ENCODE measurements at places on chromosomes 7 and 10.

GRCh38 chr10:109245821-109246220 is 677.5 kb downstream of the XPNPEP1 start:
- no peak for DNase-seq

DNA sequence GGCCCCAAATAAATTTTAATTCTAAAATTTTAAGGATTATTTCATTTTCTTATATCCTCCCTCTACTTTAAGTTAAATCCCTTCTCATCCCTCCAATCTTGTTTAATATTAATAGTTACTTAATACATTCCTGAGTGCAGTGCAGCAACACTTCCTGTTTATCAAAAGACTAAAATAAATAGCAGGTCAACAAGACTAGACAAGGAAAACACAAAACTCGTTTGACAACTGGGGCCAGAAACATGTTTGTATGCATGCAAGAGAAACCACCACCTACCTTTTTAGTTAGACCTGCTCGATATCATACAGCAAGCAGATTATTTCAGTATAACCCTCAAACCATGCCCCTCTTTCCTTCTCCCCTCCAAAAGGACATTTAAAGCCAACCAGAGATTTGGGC is 95.8 kb downstream of the PARD3 start:
- no peak for DNase-seq

DNA sequence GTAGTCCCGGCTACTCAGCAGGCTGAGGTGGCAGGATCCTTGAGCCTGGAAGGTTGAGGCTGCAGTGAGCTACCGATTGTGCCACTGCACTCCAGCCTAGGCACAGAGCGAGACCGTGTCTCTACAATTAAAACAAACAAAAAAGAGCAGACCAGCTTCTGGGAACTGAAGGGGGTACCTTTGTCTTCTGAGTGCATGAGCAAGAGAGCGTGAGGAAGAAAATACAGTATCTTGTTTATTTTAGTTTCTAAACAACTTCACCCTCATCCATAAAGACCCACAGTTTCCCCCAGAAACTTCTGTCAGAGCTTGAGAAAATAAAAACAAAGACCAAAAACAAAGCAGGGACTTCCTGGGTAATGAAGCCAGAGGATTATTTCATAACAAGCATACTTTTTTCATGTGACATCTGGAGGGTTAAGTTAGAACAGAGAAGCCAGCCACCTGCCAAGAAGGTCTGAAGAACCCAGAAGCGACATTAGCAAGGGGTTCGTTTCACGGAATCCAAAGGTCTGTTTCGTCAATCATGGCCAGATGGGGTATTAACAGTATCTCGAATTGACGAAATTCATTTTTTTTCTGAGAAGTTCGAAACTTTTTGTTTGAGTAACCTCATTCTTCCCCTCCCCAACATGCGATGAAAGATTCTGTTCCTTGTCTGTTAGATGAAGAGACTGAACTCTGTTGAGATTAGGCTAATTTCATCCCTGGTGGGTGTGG is 10.2 kb upstream of the IL2RA start:
- peak; percentile 73 for DNase-seq

GRCh38 chr7:17071866-17072265 is 190.1 kb upstream of the AGR3 start:
- DNase-seq: no peak

- DNase-seq: peak; percentile 85
Measured at GRCh38 chr10:30502266-30503060, 68.5 kb downstream of the MAP3K8 start.

- DNase-seq: no peak
Measured at GRCh38 chr7:126378642-126379041, 874.1 kb downstream of the GRM8 start.

DNA sequence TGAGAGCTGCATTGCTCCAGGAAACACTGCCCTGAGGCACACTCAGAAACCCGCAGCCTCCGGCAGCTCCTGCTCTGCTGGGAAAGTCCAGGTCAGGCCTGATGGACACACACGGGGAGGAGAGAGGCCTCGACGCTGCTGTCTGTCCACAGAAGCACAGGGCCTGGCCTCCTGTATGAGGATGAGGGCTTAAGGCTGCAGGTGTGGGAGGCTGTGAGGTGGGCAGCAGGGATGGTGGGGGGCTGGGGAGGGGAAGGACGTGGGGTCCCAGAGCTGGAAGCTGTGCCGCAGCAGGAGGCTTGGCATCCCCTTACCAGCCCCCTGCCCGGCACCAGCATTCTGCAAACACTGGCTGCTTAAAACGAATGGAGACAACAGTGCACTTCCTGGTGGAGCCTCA is 186.2 kb downstream of the DNAJB6 start:
- DNase-seq: no peak

DNA sequence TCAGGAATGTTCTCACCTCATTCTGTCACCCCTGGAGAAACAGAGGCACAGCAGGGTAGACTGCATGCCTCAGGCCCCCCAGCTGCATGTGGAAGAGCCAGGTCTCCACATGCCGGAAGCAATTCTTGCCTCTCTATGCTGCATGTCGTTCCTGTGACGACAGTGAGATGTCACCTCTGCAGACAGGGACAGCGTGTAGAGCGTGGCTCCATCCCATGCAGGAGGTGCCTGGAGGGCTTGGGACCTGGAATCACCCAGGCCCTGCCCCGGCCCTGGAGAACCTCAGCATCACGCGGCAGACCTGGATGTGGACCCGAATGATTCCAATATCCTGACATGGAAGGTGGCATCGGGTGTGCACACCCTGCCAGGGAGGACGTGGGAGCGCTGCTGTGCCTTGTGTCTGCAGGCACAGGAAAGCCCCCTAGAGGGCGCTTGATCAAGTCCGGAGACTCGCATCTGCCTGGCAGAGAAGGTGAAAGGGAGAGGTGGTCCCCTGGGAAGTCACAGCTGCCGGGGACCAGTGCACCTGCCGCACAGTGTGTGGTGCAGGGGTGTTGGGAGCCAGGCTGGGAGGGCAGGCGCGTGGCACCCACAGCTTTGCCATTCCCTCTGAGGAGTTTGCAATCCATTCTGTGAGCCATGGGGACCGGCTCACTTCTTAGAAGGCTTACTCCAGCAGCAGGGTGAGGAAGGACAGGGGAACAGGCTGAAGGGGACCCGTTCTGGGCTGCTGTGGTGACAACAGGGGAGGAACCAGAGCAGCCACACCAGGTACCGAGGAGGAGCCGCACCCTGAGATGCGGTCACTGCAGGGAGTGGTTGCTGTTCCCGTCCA is 45.3 kb upstream of the EN2 start:
- peak; percentile 62 for DNase-seq

GRCh38 chr7:151623766-151624165 is 104.1 kb upstream of the RHEB start:
- DNase-seq: no peak

DNA sequence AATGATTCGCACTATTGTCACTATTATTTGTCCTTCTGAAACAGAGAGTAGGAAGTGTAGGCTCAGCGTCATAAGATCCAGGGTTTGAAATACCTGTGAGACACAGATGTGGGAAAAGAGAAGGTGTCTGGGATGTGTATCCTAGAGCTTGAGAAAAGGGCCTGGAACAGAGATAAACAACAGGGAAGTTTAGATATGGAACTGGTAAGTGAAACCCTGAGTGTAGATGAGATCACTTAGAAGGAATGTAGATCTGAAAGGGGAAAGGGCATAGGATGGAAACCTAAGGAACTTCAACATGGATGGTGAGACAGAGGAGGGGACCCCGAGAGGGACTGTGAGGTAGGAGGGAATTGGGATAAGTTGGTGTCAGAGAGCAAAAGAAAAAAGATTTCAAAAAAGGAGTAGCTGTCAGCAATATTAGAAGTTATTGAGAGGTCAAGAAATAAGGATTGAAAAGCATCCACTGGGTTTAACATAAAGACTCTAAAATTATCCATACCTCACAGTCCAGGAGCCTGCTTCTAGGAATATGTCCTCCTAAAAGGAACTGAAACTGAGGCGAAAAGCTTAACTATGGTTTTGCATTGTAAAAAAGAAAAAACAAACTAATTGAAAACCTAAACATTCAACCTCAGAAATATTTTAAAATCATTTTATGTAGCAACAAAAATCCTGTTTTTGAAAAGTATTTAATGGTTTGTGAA is 119.2 kb upstream of the NPVF start:
- no peak for DNase-seq

GRCh38 chr7:44218418-44219201 is 17.8 kb downstream of the YKT6 start:
- DNase-seq: no peak

- no peak for DNase-seq
Measured at GRCh38 chr10:64528294-64529002, 1007.2 kb downstream of the REEP3 start.

DNA sequence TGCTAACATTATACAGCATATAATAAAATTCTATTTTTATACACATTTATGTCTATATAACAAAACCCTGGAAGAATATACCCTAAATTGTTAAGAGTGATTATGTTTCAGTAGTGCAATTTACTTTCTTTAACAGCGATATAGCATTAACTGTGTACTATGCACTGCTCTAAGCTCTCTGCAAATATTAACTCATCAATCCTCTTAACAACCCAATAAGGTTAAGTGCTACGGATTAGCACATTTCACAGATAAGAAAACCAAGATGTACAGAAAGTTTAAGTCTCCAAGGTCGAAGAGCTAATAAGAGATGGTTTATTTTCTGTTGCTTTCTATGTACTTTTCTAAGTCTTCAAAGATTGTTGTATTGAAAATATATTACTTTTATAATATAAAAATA is 95.8 kb downstream of the SEMA3C start:
- DNase-seq: no peak

GRCh38 chr10:22651276-22651980 is 63.0 kb downstream of the PIP4K2A start:
- peak; percentile 43 for DNase-seq

GRCh38 chr7:36266683-36267082 is 113.6 kb downstream of the EEPD1 start:
- no peak for DNase-seq

- DNase-seq: no peak
Measured at GRCh38 chr10:125085258-125086054, 74.9 kb downstream of the CTBP2 start.

All from stimulated activated naive CD8-positive, alpha-beta T cell treated with anti-CD3 and anti-CD28 coated beads, Interleukin-15, amount 100 ng/mL, for 72 hours (primary cell).